Endodermal cell (in vitro differentiated cells): ENCODE measurements at places on chromosomes 16 and 17. TPM values are rescaled to one million over a fixed set of nuclear protein-coding genes. Genes with fewer than 3 reads are reported as not detected.
A peak's percentile ranks its signal among the peaks of the same experiment; 100 is the strongest.

Gene PRR35
- total RNA-seq: 0.23 and 0.62 TPM in 2 replicates

Gene CCL8
- not detected in 3 replicates for total RNA-seq

Gene CAMKK1
- total RNA-seq: 5.1 to 6.3 TPM (median 5.7 TPM) in 3 replicates

DNA sequence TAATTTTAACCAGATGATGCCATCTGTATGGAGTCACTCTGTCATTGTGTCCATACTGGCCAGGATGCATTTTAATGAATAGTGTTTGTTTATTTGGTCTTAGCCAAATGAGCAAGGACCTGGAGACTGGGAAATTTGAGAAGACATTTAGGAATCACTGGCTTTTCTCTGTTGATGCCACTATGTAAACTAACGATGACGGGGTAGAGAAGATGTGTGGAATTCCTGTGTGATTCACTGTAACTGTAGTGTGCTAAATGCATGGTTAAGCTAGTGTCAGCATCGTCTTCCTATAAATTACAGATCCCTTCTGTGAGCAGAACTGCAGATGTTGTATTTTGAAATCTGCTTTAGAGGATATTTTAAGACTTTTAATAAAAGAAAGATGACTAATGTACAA is 66.6 kb downstream of the NOS2 start:
- DNase-seq: no peak

DNA sequence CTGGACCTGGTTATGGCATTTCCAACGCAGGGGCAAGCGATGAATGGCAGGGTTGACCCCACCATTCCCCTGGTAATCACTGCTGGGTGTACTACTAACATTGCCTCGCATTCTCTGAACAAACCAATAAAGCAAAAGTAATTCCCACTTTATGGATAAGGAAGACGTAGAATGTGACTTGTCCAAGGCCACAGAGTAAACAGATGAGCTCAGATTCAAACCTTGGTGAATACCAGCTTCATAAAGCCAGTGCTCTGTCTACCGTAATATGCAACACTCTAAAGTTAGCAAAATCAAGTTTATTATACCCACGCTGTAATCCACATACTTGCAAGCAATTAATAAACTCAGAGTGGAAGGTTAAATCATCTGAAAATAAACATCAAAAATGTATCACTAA is 59.6 kb downstream of the ANKFY1 start:
- no peak for DNase-seq

Gene ADAD2
- total RNA-seq: 0.77 TPM in 1 of 2 replicates, not detected in the other

GRCh38 chr17:1058423-1059130 is 61.6 kb downstream of the TIMM22 start:
- DNase-seq: peak; percentile 95

Gene ARHGAP23
- 7.6 to 11.5 TPM (median 9.4 TPM) in 3 replicates for total RNA-seq

Gene KRT12
- not detected in 2 replicates for total RNA-seq

Gene NAGS
- total RNA-seq: 2.1 to 10.0 TPM (median 2.1 TPM) in 3 replicates

Gene IST1
- 253 and 259 TPM in 2 replicates for total RNA-seq

- peak; percentile 90 for DNase-seq
Observed at GRCh38 chr16:31010585-31011325, at the start of gene STX1B. Gene STX1B (minus strand): TSS chr16:31010638. CDS start chr16:31010396, 242 bp downstream.

GRCh38 chr16:13643412-13643811 is 276.5 kb upstream of the ERCC4 start:
- no peak for DNase-seq

DNA sequence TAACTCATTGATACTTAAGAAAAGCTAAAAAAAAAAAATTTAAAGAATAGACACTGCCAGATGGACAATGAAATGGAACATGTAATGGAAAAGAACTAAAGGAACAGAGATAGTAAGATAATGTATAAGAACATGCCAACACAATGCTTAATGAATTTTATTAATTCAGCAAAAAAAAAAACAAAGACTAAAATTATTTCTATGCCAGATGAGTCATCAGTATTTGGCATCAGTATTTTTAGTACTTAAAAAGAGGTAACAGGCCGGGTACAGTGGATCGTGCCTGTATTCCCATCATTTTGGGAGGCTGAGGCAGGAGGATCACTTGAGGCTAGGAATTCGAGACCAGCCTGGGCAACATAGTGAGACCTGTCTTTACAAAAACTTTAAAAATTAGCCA is 168.5 kb downstream of the CYB561 start:
- DNase-seq: no peak

DNA sequence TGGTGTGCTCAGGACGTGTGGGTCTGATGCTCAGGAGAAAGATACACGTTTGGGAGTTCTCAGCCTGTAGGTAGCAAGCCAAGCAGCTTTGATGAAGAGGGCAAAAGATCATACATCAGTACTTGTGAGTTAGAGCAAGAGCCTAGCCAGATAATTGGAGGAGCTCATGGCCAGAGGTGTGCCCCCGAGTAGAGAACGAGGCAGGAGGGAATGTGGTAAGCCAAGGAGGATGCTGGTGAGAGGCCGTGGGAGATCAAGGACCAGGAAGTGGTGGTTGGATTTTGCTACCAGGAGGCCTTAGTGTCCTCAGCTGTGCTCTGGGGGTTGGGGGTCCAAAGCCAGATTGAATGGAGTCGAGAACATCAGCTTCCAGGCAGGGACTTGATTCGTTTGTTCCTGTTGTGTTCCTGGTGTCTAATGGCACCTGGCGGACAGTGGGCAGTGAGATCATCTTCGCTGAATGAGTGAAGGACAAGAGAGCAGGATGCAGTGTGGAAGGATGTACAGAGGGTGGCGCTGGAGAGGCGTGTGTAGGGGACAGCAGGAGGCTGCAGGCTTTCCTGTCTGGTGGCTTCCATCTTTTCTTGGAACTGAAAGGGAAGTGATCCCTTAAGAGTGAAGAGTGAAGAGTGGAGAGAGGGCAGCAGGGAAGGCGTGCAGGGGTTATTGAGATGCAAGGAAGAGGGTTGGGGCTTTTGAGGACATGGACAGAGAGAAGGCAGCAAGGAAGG is 11.6 kb downstream of the FBXL19 start:
- peak; percentile 92 for DNase-seq
